ENCODE measurements at places on chromosomes 11 and 22.

DNA sequence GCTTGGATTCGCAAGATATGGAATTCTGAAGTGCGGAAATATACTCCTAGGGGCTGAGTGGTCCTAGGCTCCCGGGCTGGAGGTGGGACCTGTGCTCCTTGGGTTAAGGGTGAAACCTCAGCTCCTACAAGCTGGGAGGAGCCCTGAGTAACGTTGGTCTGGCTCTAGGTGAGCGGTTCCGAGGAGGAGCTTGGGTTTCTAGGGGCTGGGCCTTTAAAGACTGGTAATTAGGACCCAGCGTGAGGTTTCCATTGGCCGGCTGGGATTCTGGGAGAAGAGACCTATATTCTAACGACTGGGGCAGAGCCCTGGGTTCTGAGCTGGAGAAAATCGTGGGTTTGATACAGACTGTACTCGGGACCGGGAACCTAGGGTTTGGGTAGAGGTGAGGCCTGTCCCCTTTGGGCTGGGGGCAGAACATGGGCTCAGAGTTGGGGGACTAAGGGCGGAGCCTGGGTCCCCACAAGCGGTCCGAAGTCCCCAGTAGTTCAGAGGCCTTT is 882 bp upstream of the MAP4K2 start:
- no peak for DNase-seq

DNA sequence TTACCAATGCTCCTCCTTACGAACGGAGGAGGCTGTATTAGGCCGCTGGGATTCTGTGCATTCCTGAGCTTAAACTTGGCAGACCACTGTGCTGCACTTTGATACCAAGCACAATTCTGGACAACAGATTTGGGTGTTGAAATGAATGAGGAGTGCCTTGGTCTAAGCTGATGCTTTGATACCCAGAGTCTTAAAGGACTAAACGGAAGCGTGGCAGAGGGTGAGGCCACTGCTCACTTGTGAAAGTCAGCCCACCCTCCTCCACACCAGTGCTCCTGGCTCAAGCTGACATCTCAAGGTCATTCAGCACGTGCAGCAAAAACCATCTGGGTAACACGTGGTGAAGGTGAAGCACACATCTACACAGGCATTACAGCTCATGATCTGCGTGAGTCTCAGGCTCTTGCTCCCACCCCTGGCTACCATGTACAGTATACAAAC is 85.9 kb downstream of the MICAL3 start:
- DNase-seq: peak; percentile 61

GRCh38 chr11:34855754-34856095 is 60.5 kb downstream of the APIP start:
- no peak for DNase-seq

GRCh38 chr22:41487037-41487935 is 18.4 kb downstream of the ACO2 start:
- no peak for DNase-seq

DNA sequence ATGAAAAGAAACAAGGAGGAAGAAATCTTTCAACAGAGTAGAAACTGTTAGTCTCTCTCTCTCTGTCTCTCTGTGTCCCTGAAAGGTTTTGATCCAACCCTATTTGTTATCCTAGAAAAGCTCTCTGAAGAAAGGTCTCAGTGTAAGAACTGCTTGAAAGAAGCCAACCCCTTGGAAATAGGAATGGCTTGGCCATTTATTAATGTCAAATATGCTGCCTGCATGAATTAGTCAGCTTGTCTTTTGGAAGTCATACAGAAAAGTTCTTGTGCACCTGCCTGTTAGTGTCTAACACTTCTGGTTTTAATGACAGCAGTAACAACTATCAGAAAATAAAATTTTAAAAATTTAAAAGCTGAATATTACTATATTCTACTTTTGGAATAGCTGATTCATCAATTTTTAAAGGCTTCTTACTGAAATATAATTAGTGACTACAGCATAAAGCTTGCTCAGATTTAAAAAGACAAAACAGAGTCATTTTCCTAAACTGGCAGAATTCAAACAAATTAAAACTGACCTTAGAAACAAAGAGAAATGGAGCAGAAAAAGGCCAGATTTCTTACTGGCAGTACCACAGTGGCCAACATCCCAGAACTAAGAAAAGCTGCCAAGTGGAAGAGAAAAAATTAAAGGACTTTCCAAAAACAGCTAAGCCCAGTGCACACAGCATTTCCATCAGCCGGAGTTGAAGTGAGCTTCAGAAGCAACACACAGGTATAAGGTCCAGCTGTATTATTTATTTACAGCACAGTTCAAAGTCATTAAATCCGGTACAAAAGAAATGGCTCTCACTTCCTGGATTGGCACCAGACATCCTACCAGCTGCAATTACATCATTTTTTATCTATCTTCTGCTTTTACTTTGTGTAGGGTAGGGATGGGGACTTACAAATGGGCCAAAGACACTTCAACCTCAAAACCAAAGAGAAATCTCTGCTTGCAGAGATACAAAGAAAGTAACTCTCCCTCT is 76.3 kb downstream of the PRCP start:
- peak; percentile 24 for DNase-seq

- DNase-seq: no peak
These were observed 79.5 kb upstream of the RTL6 start for GRCh38 chr22:44577391-44578109.

DNA sequence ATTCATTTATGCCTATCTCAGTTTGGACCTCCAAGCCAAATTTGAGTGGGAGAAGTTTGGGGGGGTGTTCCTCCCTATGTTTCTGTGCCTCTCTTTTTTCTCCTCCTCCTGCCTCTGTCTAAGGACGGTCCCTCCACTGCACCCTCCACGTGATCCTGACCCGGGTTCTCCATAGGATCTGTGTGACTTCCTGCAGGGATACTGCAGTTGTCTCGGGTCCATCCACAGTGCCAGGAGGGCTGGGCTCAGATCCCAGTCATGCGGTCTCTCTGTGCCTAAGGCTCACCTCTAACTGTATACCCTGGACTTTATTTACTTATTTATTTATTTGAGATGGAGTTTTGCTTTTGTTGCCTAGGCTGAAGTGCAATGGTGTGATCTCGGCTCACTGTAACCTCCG is 1354.5 kb downstream of the BRD1 start:
- no peak for DNase-seq

DNA sequence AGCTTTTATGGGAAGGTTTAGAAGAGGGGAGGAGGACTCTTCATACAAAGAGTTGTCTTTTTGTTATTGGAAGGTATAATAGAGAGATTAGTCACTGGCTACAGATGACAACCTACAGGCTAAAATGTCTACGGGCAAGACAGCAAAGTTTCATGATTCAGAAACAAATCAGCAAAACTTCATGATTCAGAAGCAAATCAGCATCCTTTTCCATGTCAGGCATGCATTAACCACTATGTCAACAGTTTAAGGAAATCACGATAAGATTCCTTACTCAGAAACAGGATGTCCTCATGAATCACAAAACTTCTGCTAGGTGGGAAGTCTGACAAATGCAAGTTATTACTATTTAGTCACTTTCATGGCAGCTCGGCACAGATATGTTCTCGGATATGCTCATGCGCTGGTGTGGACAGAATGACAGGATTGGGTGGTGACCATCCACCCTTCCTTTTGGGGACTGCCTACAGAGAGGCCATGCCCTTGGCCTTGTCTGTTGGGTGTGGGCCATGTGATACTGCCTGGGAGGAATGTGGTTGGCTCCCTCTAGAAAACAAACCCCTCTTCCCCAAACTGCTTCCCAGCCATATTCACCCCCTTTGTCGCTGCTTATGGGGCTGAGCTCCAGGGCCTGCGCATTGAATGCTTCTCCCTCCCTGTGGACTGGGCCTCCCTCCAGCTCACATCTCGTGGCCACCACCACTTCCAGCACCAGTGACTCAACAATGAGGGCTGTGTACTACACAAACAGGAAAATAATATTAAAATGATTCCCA is 10.1 kb downstream of the C11orf91 start:
- DNase-seq: peak; percentile 91

DNA sequence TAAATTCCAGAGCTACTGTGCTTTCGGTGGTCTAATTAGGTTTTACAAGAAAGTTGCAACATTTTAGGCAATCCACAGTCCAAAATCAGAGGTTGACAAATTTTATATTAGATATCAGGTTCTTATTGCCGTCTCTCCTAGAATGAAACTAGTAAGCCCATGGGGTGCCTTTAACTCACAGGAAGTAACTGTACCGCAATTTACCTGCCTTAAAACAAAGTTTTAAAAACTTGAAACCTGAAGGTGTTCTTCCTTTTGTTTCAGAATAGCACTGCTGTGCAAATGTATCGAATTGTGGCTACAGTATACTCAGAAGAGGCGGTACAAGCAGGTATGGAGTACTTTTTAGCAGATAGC is 77.2 kb downstream of the PISD start:
- no peak for DNase-seq

DNA sequence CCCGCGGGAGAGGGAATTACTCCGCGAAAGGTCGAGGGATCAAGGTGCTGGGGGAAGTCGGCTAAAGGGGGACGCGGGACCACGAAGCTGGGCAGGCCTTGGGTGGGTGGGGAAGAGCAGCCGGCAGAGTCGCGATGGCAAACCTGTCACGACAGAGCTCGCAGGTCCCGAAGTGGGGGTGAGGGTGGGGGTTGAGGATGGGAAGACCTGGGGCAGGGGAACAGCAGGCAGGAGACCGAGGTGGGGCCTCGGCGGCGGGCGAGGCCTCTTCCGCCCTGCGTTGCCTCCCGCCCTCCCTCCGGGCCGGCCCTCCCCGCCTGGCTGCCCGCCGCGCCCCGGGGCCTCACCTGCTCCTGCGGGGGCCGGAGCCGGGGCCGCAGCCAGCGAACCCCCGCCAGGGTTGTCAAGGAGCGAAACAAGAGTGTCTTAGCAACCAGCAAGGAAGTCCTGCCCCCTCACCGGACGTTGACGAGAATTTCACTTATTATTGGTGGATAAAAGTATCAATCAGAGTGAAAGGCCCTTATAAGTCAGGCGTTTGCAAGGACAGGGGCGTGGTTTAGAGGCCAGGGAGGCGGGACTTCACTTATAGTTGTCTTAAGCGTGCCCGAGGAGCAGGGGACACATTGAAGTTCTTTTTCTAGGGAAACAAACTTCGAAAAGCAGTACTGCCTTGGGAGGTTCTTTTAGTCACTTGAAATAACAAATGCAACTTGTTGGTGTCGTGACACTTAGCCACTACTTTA is at the start of gene DNAL4:
Gene DNAL4, minus strand, starts transcription at position 423 of the 746 bp plus-strand sequence. CDS start 11,412 bp downstream, outside the sequence.
- peak; percentile 98 for DNase-seq

GRCh38 chr11:116404462-116404798 is 368.4 kb downstream of the BUD13 start:
- DNase-seq: no peak
